AG04450 (cell line): ENCODE measurements at places on chromosomes 1 and 21. TPM values are rescaled to one million over a fixed set of nuclear protein-coding genes. Genes with fewer than 3 reads are reported as not detected.

GABPB2 gene
- polyA plus RNA-seq = 9.8 and 10.0 TPM in 2 replicates

FOXD3 gene
- polyA plus RNA-seq = not detected in 2 replicates

KCNN3 gene
- 0.02 and 0.09 TPM in 2 replicates for polyA plus RNA-seq

LRRC3 gene
- 0.10 and 0.14 TPM in 2 replicates for polyA plus RNA-seq

ADAMTSL4 gene
- 4.2 and 4.9 TPM in 2 replicates for polyA plus RNA-seq

PDPN gene
- polyA plus RNA-seq = 0.55 and 0.57 TPM in 2 replicates

SLC35F3 gene
- polyA plus RNA-seq = 0.04 and 0.05 TPM in 2 replicates

THAP3 gene
- 7.8 and 8.8 TPM in 2 replicates for polyA plus RNA-seq

PTCH2 gene
- 0.20 and 0.36 TPM in 2 replicates for polyA plus RNA-seq

LRRC71 gene
- polyA plus RNA-seq = not detected in 2 replicates

SLC9C2 gene
- not detected in 2 replicates for polyA plus RNA-seq

CYP2J2 gene
- 0.06 and 0.10 TPM in 2 replicates for polyA plus RNA-seq

PRDM16 gene
- 0.06 and 0.16 TPM in 2 replicates for polyA plus RNA-seq

PCSK9 gene
- 0.06 and 0.17 TPM in 2 replicates for polyA plus RNA-seq

MR1 gene
- 16.7 and 17.2 TPM in 2 replicates for polyA plus RNA-seq

TP73 gene
- not detected in 2 replicates for polyA plus RNA-seq

SPRR1A gene
- polyA plus RNA-seq = not detected in 2 replicates

MTR gene
- polyA plus RNA-seq = 11.0 and 13.0 TPM in 2 replicates

SPRR2G gene
- polyA plus RNA-seq = not detected in 2 replicates

BRDT gene
- polyA plus RNA-seq = not detected in 2 replicates

SELL gene
- 0.05 TPM in 1 of 2 replicates, not detected in the other for polyA plus RNA-seq

DEDD gene
- polyA plus RNA-seq = 34.9 and 38.0 TPM in 2 replicates

SLX9 gene
- 11.4 and 11.9 TPM in 2 replicates for polyA plus RNA-seq

NFASC gene
- polyA plus RNA-seq = 1.7 and 1.8 TPM in 2 replicates

CBS gene
- 41.1 and 42.2 TPM in 2 replicates for polyA plus RNA-seq

AVPR1B gene
- not detected in 2 replicates for polyA plus RNA-seq

ETV3L gene
- polyA plus RNA-seq = 0.04 and 0.07 TPM in 2 replicates

LAD1 gene
- 0.04 and 0.09 TPM in 2 replicates for polyA plus RNA-seq

AGT gene
- polyA plus RNA-seq = 6.2 and 8.4 TPM in 2 replicates

KRTAP19-4 gene
- polyA plus RNA-seq = not detected in 2 replicates

SYPL2 gene
- polyA plus RNA-seq = 0.26 and 0.40 TPM in 2 replicates

GNG12 gene
- polyA plus RNA-seq = 140 and 185 TPM in 2 replicates
